Upper lobe of left lung (tissue), 6 donors: ENCODE measurements at places on chromosomes 4 and X. TPM values are rescaled to one million over a fixed set of nuclear protein-coding genes. Genes with fewer than 3 reads are reported as not detected.
A peak's percentile ranks its signal among the peaks of the same experiment; 100 is the strongest.

HS3ST1 gene
- total RNA-seq = 3.4 TPM

GRCh38 chrX:43314525-43314924 lies 341.6 kb upstream of the MAOA start:
- no peaks in the 10 kb centered on the region for H3K4me1 ChIP-seq
- DNase-seq = no peak
- no peak overlapping the region for H3K4me3 ChIP-seq
- no peak overlapping the region for H3K27ac ChIP-seq
- no peaks in the 10 kb centered on the region for H3K27me3 ChIP-seq

DNA sequence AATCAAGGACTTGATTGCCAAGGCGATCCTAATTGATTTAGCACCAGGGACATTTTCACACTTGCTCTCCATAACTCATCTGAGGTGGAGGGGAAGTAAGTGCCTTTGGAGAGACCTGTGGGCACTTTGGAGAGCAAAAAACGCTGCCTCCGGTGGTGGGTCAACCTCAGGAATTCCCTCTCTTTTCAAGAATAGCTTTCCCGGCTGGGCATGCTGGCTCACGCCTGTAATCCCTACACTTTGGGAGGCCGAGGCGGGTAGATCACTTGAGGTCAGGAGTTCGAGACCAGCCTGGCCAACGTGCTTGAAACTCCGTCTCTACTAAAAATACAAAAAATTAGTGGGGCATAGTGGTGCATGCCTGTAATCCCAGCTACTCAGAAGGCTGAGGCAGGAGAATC lies 49.2 kb downstream of the PRPS1 start:
- H3K27ac ChIP-seq = peak overlapping the region; percentile 91
- no peak for DNase-seq
- no peaks in the 10 kb centered on the region for H3K36me3 ChIP-seq
- H3K4me1 ChIP-seq = peaks cover 62% of the 10 kb centered on the region
- no peaks in the 10 kb centered on the region for H3K27me3 ChIP-seq

- peaks cover 8% of the 10 kb centered on the region for H3K4me1 ChIP-seq
- no peaks in the 10 kb centered on the region for H3K27me3 ChIP-seq
Observed at GRCh38 chrX:154797006-154797405, 8.3 kb downstream of the MPP1 start.

- H3K36me3 ChIP-seq = no peaks in the 10 kb centered on the region
- no peak overlapping the region for H3K4me3 ChIP-seq
- no peak overlapping the region for H3K27ac ChIP-seq
- no peak for DNase-seq
Observed at GRCh38 chr4:66921433-66921832, 623.9 kb downstream of the CENPC start.

- peaks cover 28% of the 10 kb centered on the region for H3K4me1 ChIP-seq
- no peak for DNase-seq
- H3K4me3 ChIP-seq = no peak overlapping the region
- peak overlapping the region; percentile 64 for H3K27ac ChIP-seq
- no peaks in the 10 kb centered on the region for H3K27me3 ChIP-seq
- peaks cover 20% of the 10 kb centered on the region for H3K36me3 ChIP-seq
Observed at GRCh38 chr4:169132561-169133305, 122.7 kb upstream of the CBR4 start.

SH2D1A gene
- 11.0 TPM for total RNA-seq

DNA sequence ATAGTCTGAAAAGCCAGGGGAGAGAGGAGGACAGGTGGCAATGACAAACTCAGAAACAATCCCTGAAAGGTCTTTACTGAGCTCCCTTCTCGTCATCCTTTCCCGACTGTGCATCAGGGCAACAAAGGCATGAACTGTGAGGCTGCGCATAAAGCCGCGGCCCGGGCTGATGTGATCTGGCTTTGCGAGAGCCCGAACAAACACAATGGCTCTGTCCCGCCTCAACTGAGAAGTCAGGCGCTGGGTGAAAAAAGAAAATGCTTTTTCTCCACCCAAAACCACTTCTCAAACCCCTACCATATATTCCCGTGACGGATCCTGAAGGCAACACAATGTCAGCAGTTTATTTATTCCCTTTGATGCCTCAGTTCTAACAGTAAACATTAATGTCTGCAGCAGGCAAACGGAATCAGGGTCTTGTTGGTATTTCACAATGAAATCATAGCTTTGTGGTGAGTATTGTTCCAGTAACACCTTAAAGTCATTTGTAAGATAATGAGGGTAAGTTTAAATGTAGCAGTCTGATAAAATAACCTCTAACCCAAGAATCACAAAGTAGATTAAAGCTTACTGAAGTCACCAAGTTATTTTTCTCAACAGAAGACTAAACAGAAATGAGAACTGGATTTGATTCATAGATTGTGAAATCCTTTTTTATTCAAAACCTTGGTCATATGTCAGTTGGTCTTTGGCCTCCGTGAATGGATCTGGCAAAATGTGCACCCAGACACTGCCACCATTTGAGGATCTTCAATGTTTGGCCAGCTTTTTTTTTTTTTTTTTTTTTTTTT lies 67.4 kb downstream of the APBB2 start:
- no peaks in the 10 kb centered on the region for H3K36me3 ChIP-seq
- no peaks in the 10 kb centered on the region for H3K27me3 ChIP-seq
- H3K4me1 ChIP-seq = peaks cover 44% of the 10 kb centered on the region
- DNase-seq = no peak
- H3K27ac ChIP-seq = peak overlapping the region; percentile 58

DNA sequence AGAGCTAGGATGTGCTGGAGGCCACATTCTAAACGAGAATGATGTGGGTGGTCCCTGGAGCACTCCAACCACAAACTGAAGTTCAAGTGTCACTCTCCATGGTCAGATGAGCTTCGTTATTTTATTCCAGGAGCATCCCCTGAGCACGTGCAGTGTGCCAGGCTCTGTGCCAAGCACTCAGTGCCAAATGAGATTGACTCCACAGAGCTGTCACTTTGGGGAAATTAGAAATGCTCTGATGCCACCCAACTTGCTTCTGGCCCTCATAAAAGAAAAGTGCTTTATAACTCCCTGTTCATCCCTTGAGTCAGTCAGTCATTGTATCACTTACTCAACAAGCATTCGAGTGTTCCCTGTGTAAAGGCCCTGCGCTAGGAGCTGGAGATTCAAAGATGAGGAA lies 91.2 kb downstream of the RTL5 start:
- no peak overlapping the region for H3K4me3 ChIP-seq
- H3K27ac ChIP-seq = no peak overlapping the region
- H3K27me3 ChIP-seq = no peaks in the 10 kb centered on the region
- no peaks in the 10 kb centered on the region for H3K36me3 ChIP-seq

DNA sequence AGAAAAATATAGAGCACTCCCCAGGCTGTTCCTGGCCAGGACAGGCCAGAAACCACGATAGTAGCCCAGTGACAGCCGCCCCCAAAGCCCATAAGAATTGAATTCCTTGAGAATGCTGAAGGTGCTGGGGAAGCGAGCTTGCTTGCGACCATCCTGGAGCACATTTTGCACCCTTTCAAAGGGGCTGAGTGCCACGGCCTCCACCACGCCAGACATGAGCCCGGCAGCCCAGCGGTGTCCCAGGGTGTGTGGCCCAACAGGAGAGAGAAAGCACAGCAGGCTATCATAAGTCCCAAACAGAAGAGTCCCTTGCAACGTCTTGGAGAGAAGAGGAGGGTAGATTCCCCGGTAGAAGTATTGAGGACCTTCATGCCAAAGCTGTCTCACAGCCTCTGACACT lies 7.6 kb upstream of the ZCCHC18 start:
- H3K4me3 ChIP-seq = no peak overlapping the region
- H3K4me1 ChIP-seq = no peaks in the 10 kb centered on the region
- H3K27ac ChIP-seq = no peak overlapping the region
- no peak for DNase-seq
- no peaks in the 10 kb centered on the region for H3K27me3 ChIP-seq
- H3K36me3 ChIP-seq = no peaks in the 10 kb centered on the region

ITIH6 gene
- not detected for total RNA-seq

DNA sequence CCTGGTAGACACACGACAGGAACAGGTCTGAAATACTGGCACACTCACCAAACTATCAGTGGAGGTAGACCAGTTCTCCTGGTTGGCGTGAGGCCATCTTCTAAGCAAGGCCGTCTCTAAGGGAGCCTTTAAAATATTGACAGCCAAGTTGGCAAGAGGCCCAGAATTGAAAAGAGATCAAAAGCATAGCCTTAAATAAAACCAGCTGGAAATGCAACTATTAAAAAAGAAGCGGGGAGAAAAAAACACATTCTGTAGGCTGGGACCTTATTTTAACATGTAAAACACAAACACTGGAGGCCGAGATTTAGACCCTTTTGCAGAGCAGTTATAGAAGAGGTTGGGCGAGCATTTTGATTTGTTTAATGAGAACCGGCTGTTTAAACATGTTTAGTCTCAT lies 233.0 kb upstream of the CLNK start:
- H3K27me3 ChIP-seq = no peaks in the 10 kb centered on the region
- no peaks in the 10 kb centered on the region for H3K36me3 ChIP-seq
- no peak for DNase-seq
- H3K4me1 ChIP-seq = no peaks in the 10 kb centered on the region
- H3K27ac ChIP-seq = no peak overlapping the region
- no peak overlapping the region for H3K4me3 ChIP-seq

DNA sequence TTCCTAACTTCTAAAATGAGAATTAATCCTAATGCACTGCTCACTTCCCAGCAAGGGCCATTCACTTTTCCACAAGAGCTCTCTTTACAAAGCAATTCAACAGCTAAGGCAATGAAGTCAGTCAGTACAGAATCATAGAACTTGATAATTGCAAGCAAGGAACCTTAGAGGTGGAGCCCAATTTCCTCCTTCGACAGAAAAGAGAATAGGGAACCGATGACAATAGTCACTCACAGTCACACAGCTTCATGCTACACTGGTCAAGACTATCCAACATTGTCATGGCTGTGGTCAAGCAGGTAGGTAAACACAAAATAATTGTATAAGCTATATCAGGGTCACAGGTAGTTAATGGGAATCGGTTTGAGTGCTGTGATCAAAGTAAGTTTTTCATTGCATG lies 90.0 kb downstream of the ELOVL6 start:
- H3K4me1 ChIP-seq = peaks cover 19% of the 10 kb centered on the region
- no peak for DNase-seq
- H3K27ac ChIP-seq = no peak overlapping the region
- H3K4me3 ChIP-seq = no peak overlapping the region
- no peaks in the 10 kb centered on the region for H3K27me3 ChIP-seq

DNA sequence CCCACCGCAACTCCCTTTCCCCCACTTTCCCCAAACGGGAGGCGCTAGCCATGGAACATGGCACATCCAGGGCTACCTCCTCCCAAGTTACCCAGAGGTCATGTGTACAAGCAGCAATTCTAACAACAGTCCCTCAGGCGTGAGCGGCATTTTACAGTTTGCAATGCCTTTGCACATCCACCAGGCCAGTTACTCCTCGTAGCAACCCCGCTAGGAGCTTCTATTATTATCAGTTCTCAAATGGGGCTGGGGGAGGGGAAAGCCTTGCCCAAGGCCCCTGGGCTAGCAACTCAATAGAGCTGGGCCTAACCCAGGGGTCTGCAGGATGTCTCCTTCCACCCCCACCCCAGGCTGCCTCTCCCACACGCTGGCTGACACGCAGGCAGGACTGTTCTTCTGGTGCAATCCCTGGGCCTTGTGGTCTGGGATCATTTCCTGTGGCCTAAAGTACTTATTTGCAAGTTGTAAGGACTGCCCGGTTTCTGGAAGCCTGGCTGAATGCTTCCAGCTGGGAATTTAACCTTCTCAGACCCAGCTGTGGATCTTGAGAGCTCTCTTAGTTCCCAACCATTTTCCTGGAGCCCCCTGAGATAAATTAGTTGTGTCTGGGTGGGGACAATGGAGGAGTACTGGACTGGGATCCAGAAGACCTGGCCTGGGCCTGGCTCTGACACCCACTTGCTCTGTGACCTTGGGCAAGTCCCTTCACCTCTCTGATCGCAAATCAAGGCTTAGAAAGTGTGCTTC lies 27.7 kb downstream of the PJA1 start:
- no peak for DNase-seq
- no peaks in the 10 kb centered on the region for H3K36me3 ChIP-seq
- H3K27me3 ChIP-seq = no peaks in the 10 kb centered on the region
- H3K27ac ChIP-seq = peak overlapping the region; percentile 65

- H3K4me3 ChIP-seq = no peak overlapping the region
- no peaks in the 10 kb centered on the region for H3K27me3 ChIP-seq
- no peak for DNase-seq
- H3K27ac ChIP-seq = no peak overlapping the region
- no peaks in the 10 kb centered on the region for H3K36me3 ChIP-seq
- no peaks in the 10 kb centered on the region for H3K4me1 ChIP-seq
Observed at GRCh38 chrX:141960578-141960977, 56.9 kb downstream of the MAGEC1 start.

DNA sequence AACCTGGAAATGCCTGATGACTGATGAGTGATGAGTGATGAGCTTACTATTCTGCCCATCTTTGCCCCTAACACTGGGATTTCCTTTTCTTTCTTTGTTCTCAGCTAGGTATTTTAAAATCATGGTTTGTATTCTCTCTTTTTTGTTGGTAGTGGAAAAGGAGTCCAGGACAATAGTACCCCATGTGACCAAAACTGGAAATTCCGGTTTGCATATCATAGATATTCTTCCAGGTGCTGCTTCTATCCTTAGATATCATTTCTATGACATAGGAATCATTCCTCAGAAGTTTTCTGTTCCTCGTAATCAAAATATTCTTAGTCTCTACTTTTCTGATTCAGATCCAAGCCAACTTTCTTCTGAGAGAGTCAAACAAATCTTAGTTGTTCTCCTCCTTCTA lies 320.5 kb upstream of the TET2 start:
- DNase-seq = no peak
- no peaks in the 10 kb centered on the region for H3K36me3 ChIP-seq
- no peaks in the 10 kb centered on the region for H3K27me3 ChIP-seq

DNA sequence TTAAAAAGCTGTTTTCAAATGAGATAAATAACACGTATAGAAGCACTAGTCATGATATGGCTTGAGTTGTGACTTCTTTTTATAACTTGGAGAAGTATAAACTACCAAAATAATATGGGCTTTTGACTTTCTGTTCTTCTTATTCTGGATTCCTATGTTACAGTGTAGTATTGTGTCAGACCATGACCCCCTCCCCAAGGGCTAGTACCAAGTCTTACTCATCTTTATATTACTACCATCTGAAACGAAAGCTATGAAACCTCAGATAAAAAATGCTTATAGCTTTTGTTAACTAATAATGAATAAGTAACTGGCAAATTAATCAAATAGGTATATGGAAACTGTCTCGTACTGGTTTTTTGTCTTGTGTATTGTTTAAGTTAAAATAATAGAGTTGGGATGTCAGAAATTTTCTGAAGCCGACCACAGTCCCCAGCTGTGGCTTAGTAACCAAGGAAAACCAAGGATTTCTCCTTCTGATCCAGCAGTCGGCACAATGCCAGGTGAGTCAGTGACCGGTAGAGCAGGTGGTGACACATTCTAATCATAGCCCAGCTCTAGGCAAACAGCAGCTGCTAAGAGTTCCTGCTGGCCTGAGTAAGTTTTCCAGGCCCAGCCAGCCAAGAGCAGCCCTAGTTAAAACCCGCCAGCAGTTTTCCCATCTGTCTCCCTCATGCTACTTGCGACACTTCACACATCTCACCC lies 163.3 kb upstream of the PRDX4 start:
- H3K4me1 ChIP-seq = peaks cover 4% of the 10 kb centered on the region
- H3K36me3 ChIP-seq = no peaks in the 10 kb centered on the region
- H3K27me3 ChIP-seq = no peaks in the 10 kb centered on the region
